ENCODE measurements at places on chromosomes 1 and 21.

DNA sequence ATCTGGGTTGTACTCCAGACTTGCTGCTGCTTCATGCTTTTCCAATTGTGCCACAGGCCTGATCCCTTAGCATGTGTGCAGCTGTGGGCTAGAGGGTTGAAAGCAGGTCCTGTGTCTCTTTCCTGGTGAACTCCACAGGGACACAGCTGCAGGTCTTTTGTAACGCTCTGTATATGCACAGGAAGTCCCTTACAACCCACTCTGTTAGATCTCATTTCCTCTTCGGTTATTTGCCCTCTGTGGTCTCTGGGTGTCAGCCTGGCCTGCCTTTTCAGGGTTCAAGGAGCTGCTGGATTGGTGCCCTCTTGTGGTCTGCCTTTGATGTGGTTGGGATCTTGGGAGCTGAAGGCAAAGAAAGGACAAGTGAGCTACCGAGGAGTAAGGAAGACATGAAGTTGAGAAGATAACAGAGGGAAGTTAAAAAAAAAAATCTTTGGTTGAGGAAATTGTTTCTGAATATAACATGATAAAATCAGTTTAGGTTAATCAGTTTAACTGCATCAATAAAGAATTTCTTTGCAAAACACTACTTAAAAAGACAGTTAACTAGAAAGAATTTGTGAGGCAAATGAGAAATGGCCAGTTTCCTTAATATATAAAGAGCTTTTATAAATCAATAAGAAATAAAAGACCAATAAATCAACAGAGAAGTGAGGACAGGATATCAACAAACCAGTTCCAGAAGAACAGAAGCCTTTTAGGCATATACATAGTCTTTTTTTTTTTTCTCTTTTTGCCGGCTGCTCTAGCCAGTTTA lies 44.1 kb downstream of the UCK2 start:
- DNase-seq, result peak; percentile 11

DNA sequence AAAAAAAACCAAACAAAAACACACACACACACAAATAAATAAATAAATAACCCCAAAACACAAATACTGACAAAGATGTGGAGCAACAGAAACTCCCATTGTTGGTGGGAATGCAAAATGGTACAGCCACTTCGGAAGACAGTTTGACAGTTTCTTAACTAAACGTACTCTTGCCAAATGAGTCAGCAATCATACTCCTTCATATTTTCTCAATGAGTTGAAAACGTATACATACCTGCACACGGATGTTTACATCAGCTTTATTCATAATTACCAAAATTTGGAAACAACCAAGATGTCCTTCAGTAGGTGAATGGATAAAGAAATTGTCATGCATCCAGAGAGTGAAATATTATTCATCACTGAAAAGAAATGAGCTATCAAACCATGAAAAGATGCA lies 23.5 kb downstream of the ASAP3 start:
- no peak for DNase-seq

DNA sequence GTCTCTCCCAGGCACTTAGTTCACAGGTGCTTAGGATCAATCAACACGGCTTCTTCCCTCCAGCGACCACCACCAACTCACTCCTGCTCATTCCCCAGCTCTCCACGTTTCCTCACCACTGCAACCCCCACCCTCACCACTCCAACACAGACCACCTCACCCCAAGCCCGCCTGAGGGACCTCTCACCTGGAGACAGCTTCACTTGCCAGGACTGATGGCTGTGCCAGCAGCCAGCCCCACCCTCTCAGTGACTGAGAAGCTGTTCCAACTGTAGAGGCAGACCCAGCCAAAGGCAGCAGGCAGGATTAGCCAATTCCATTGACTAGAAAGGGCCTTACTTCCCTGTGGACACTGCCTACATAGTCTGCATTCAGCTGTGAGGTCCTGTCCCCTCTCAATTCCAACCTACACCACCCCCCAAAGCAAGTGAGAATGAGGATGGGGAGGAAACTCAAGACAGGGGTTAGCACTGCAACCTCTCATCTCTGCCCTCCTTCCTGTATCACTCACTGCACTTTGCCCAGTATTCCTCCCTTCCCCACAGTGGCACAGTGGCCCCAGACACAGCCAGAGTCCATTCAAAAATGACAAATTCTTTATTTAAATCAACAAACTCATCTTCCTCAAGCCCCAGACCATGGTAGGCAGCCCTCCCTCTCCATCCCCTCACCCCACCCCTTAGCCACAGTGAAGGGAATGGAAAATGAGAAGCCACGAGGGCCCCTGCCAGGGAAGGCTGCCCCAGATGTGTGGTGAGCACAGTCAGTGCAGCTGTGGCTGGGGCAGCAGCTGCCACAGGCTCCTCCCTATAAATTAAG lies 7.6 kb downstream of the TAGLN2 start:
- DNase-seq, result no peak

DNA sequence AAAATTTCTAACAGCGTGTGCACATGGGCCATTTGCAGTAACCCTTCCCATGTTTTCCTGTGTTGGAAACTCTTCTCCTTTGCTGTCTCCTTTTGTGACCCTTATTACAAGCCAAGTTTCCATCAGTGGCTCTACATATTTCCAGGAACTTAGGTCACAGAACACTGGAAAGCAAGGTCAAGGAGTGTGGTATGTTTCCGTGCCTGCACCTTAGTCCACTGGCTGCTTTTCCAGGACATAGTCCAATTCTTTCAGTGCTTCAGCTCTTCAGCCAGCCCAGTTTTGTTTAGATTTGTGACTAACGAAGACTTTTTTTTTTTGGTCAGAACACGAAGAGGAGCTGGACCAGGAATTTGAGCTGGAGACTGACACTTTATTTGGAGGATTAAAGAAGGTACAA lies 33.8 kb downstream of the HHAT start:
- no peak for DNase-seq

GRCh38 chr21:35178827-35179226 lies 129.7 kb upstream of the RUNX1 start:
- DNase-seq, result no peak

GRCh38 chr1:155003227-155003765 lies 694 bp downstream of the ZBTB7B start:
- DNase-seq, result no peak

DNA sequence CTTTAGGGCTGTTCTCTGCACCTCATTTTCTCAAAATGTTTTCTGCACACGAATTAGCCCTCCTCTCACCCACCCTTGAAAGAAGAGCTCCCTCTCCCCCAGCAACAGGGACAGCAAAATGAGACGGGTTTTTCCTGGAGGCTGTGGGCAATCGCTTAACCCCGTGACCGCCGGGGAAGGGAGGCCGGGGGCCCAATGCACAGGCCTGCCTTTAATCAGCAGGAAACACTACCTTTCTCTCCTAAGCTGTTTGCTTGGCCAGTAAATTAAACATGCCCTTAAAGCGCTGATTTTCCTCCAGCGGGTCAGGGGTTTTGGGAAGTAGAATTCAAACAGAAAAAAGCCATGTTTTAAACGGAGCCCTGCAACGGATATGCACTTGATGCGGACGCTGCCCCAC lies 114.4 kb downstream of the PRDM16 start:
- DNase-seq, result no peak

DNA sequence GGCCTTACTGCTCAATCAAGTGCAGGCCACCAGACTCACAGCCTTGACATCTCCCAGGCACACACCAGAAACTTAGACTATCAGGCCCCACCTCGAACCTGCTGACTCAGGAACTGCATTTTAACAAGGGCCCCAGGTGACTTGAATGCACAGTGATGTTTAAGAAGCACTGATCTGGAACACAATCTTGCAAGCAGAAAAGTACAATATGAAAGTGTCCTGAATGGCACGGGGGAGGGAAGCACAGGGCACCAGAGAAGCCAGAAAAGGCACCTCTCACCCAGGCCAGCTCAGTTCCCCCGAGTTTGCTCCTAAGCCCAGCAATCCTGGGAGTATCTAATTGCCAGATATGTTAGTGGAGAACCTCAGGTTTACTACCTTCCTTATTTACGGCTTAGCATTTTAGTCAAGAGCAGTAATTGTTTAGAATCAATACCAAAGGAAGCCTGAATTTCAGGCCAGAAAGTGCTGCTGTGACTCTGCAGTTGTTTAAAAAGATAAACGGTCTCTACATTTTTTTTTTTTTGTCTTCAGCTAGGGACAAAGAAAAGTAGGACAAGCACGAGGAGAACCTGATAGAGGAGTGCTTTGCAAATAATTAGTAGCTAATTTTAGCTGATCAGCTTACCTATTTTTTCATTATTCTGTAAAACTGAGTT lies 50.9 kb upstream of the CDC42BPA start:
- DNase-seq, result no peak

DNA sequence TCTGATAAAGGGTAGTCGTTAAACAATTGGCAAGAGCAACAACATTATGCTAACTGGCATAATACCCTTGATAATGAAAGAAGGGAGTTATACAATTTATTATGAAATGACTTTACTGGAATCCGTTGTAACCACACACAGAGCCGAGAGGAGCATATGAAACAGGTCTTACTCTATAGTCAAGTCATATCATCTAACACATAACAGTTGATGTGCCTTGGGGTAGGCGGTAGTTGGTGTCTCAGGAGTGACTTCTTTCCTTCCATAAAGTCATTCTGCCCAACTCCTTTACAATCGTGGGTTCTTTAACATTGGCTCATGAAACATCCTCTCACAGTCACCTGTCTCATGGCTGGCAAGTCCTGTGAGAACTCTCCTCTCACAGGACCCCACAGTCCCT lies 225.2 kb downstream of the LTN1 start:
- DNase-seq, result no peak

DNA sequence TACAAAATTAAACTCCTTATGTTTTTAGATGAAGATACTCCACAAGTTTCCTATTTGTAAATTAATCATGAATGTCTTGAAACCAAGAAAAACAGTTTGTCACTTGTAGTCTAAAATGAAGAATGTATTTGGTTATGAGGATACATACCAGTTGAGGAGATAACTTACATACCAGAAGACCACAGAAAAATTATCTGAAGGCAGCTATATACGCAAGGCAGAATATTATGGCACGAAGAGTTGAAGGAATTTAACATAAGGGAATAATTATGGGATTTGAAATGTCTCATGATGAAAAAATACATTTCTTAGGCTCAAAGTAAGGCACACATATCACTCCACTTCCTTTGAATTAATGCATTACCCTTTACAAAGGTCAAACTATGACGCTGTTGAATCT lies 73.3 kb downstream of the IFI44 start:
- DNase-seq, result no peak

DNA sequence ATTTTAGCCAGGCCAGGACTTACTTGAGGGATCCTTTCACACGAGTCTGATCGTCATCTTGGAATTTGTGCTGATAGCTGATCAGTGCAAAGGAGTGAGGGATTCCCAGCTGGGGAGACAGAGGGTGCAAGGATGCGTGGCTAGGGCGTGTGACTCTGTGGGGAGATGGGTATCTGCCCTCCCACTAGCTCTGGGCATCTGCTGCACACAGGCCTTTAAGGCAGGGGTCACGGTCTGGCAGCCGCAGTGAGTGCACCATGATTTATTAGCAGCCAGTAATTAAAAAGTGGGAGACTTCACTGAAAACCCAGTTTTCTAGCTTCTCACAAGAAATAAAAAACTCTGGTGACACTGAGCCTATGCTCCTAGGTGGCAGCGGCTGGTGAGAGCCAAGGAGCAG lies 20.4 kb downstream of the THAP3 start:
- no peak for DNase-seq

DNA sequence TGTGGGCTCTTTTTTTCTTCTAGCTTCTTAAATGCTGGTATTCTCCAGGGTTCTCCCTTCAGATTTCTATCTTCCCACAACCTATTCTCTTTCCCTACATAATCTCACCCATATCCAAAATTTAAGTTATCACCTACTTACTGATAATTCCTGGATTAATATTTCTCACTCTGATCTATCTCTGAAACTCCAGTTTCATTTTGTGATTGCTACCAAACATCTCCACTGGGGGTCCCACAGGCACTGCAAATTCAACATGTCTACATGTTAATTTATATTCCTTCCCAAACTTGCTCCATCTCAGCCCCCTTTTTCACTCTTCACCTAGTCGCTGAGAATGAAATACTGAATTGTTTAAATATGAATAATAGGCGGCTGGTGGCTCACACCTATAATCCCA lies 9.9 kb upstream of the C1orf141 start:
- no peak for DNase-seq

GRCh38 chr1:244713332-244713731 lies 60.4 kb downstream of the DESI2 start:
- no peak for DNase-seq

- no peak for DNase-seq
Measured at GRCh38 chr1:171292799-171293198, 21.2 kb upstream of the FMO4 start.

- DNase-seq, result no peak
Measured at GRCh38 chr1:166899769-166900168, 23.7 kb upstream of the TADA1 start.

DNA sequence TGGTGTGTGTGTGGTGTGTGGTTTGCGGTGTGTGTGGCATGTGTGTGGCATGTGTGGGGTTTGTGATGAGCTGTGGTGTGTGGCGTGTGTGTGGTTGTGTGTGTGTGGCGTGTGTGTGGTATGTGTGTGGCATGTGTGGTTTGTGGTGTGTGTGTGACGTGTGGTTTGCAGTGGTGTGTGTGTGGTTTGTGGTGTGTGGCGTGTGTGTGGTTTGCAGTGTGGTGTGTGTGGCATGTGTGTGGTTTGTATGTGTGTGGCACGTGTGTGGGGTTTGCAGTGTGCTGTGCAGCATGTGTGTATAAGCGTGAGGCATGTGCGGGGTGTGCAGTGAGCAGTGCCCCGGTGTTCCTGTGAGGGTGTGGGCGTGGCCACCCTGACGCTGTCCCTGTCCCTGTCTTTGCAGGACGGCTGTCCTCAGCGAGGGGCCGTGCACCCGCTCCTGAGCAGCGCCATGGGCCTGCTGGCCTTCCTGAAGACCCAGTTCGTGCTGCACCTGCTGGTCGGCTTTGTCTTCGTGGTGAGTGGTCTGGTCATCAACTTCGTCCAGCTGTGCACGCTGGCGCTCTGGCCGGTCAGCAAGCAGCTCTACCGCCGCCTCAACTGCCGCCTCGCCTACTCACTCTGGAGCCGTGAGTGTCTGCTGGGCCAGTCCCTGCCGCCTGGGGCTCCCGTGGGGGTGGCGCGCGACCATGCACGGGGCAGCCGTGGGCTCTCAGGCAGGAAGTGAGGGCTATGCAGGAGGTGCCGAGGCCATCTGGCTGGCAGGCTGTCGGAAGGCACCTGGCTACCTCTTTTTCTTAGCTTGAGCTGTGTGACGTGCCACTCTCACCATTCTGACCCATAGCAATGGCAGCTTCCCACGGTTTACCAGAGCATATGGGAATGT lies 52.6 kb upstream of the TRAPPC10 start:
- DNase-seq, result no peak

All from activated CD8-positive, alpha-beta memory T cell treated with anti-CD3 and anti-CD28 coated beads for 48 hours (primary cell).